ENCODE measurements at places on chromosomes 7 and 10.

DNA sequence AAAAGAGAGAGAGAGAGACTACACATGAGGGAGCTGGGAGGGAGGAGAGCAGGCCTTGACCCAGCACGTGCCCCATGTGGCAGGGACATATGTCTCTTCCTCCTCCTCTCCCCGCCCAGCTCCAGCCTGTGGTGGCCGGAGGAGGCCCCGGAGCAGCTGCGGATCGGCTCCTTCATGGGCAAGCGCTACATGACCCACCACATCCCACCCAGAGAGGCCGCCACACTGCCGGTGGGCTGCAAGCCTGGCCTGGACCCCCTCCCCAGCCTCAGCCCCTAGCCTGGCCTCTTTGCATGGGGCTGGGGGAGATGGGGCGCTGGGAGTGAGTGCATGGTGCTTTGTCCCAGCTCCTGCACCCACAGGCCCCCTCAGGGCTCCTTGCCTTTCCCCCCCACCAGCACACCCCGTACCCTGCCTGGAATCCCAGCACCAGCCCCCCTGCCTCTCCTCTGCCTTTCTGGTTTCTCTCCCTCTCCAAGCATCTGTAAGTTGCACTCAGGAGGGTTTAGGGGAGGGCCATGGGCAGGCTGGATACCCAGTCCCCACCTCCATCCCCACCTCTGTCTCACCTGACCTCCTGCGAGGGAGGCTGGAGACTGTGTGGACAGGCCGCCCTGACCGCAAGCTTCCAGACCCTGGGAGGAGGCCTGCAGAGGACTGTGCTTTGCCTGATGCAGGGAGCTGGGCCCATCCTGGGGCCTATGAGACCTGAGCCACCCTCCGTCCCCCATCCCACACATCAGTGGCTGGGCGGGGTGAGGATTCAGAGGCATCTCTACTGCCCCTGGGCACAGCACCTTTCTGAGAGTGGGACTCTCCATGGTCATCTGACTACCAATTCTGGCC is 4.8 kb downstream of the UPK3B start:
- DNase-seq: no peak

- DNase-seq: no peak
Measured at GRCh38 chr7:5356751-5357119, 66.9 kb downstream of the TNRC18 start.

GRCh38 chr10:98265403-98266378 is 2.3 kb downstream of the LOXL4 start:
- DNase-seq: no peak

GRCh38 chr7:109003742-109004141 is 434.1 kb downstream of the DNAJB9 start:
- no peak for DNase-seq

- DNase-seq: no peak
Measured at GRCh38 chr10:121216295-121216694, 365.1 kb downstream of the WDR11 start.

DNA sequence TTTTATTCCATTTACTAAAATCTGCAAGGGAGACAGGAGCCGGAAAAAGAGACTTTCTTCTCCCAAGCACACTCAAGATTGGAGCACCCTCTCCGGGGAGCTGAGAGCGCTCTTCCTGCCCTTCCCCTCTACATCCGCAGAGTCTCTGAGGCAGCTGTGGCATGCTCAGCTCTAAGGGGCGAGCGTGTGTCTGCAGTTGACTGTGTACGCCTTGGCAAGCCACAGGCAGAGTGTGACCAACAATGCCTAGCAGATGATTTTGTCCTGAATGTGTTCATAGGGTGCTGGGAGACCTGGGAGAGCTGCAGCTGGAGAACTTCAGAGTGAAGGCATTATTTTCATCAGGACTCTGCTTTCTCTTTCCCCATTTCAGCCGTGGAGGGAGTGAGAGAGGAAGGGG is 20.7 kb downstream of the MTURN start:
- no peak for DNase-seq

GRCh38 chr7:18780266-18780665 is 284.7 kb downstream of the HDAC9 start:
- DNase-seq: no peak

GRCh38 chr10:78416031-78417011 is 382.7 kb downstream of the RPS24 start:
- no peak for DNase-seq

- no peak for DNase-seq
Measured at GRCh38 chr10:74123081-74123480, 27.5 kb downstream of the AP3M1 start.

DNA sequence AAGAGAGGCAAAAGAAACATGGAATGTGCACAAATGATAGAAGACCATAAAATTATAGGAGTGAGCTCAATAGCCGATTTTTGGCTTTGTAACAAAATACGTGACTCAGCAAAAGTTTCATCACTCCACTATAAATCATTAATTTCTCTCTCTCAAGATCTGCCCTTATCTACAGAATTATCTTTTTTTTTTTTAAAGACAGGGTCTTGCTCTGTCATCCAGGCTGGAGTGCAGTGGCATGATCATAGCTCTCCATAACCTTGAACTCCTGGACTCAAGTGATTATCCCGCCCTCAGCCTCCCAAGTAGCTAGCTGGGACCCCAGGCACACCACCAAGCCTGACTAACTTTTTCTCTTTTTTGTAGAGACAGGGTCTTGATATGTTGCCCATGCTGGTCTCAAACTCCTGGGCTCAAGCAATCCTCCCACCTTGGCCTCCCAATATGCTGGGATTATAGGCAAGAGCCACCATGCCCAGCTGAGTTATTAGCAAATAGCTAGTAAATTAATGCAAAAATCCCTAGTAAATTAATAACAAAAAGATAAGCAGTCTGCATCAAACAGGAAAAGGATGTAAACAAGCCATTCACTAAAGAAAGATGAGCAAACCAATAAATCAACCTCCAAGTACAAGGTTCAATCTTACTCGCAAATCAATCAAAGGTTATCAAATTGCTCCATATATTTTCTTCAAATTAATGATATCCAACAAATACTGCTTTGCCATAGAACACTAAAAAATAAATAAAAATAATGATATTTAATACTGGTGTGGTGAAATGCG is 450.7 kb downstream of the PARD3 start:
- DNase-seq: no peak

- DNase-seq: no peak
Measured at GRCh38 chr7:121624958-121625357, 228.8 kb upstream of the FAM3C start.

- DNase-seq: no peak
Measured at GRCh38 chr10:52400562-52400961, 86.5 kb downstream of the DKK1 start.

GRCh38 chr7:4169455-4169854 is 512.6 kb upstream of the FOXK1 start:
- DNase-seq: no peak

DNA sequence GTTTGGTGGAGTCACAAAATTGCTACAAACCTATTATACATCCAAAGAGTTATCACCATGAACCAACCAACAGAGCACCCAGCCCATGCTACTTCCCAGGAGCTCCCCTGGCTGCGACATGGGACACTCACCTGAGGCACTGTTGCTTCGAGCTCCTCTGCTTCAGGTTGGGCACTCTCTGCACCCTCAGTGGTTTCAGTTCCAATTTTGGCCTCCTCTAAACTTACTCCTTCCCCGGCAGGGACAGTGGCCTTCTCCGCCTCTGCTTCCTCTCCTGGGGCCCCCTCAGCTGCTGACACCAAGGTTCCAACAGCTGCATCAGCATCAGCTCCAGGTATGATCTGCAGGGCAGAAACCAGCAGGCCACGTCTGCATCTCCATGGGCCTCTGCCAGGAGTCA is 120.4 kb upstream of the TARP start:
- DNase-seq: no peak

DNA sequence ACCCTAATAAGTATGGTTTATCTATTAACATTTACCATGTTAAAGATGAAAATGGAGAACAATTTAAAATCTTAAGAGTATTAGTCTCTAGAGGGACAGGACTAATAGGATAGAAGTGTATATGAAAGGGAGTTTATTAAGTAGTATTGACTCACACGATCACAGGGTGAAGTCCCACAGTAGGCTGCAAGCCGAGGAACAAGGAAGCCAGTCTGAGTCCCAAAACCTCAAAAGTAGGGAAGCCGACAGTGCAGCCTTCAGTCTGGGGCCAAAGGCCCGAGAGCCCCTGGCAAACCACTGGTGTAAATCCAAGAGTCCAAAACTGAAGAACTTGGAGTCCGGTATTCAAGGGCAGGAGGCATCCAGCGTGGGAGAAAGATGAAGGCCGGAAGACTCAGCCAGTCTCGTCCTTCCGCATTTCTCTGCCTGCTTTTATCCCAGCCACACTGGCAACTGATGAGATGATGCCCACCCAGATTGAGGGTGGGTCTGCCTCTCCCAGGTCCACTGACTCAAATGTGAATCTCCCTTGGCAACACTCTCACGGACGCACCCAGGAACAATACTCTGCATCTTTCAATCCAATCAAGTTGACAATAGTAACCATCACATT is 140.8 kb upstream of the FAM20C start:
- no peak for DNase-seq

DNA sequence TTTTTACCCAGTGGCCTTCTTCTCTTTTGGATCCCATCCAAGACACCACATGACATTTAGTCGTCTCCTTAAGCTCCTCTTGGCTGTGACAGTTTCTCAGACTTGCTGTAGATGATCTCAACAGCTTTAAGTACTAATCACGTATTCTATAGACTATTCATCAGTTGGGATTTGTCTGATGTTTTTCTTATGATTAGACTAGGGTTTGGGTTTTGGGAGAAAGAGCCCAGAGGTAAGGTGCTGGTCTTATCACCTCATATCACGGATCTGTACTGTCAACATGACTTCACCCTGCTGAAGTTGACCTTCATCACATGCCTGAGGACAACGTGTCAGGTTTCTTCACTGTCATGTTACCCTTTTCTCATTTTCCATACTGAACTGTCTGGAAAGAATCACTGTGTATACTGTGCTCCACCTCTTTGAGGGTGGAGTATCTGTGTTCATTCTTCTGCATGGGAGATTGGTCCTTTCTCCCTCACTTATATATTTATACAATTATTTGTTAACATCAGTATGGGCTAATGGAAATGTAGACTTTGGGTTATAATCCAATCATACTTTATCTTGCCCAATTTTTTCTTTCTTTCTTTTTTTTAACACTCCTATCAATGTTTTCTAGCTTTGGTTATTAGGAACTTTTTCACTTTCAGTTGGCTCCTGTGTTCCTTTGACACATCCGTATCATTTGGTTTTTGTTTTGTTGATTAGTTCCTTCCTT is 6.4 kb upstream of the HKDC1 start:
- no peak for DNase-seq

Data from SIG-M5 (cell line).